ENCODE measurements at places on chromosomes 12 and 14.

- no peak for DNase-seq
Observed at GRCh38 chr12:77968571-77968970, 137.9 kb downstream of the NAV3 start.

GRCh38 chr14:57816568-57817284, 49.2 kb downstream of the SLC35F4 start:
- no peak for DNase-seq

- DNase-seq, result no peak
Observed at GRCh38 chr14:95261616-95262510, 57.8 kb downstream of the CLMN start.

- DNase-seq, result no peak
Observed at GRCh38 chr12:94143951-94144350, 4.4 kb upstream of the PLXNC1 start.

GRCh38 chr14:30333934-30334333, 225.0 kb upstream of the G2E3 start:
- DNase-seq, result no peak
